ENCODE measurements at places on chromosomes 1 and 21.

GRCh38 chr1:154276797-154277196 is 4.4 kb downstream of the HAX1 start:
- no peak for DNase-seq

DNA sequence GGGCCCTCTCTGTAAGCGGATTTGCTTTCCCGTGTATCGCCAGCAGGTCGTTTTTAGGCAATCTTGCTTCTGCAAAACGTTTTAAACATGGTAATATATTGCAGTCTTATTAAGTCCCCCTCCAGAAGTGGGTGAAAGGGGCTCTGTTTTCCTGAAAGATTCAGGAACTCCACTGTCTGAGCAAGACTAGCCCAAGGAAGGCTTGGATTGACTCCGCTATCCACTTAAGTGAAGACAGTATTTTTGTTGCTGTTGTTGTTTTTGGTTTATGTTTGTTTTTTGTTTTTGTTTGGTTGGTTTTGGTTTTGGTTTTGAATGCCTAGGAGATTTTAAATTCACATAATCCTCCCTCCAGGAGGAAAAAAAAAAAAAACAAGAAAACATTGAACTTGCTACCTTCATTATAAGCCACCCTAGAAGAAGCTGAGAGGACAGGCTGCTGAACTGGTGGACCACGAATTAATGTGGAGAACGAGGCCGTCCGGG is 29.1 kb upstream of the NFIA start:
- no peak for DNase-seq

- no peak for DNase-seq
These were observed 161.4 kb downstream of the KAZN start for GRCh38 chr1:14759843-14760242.

- DNase-seq: no peak
These were observed 106.6 kb downstream of the NR5A2 start for GRCh38 chr1:200134116-200134515.

GRCh38 chr1:156638189-156638985 is 3.5 kb upstream of the BCAN start:
- DNase-seq: no peak

Measured in AG09319 (cell line).